Stimulated activated CD4-positive, alpha-beta T cell treated with anti-CD3 and anti-CD28 coated beads, Interleukin-1b, Interleukin-23, amount 100 ng/mL, for 1 hour (primary cell): ENCODE measurements at places on chromosomes 2 and 18.

DNA sequence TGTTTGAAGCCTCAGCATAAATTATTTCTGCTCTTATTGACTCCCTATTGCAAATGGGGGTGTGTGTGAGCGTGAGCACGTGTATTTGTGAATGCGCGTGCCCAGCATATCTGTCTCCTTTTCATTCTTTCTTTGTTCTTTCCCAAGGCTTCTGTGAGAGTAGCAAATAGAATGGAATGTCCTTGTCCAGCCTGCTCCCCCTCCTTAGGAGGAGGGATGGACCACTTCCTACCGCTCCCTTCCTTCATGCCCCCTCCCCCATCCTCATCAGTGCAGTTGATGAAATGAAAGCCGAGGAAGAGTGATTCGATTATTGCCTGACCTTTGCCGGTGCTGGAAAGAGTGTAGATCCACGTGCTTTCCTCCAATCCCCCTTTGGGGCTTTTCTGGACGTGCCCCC lies 102.0 kb downstream of the CPO start:
- DNase-seq: no peak

DNA sequence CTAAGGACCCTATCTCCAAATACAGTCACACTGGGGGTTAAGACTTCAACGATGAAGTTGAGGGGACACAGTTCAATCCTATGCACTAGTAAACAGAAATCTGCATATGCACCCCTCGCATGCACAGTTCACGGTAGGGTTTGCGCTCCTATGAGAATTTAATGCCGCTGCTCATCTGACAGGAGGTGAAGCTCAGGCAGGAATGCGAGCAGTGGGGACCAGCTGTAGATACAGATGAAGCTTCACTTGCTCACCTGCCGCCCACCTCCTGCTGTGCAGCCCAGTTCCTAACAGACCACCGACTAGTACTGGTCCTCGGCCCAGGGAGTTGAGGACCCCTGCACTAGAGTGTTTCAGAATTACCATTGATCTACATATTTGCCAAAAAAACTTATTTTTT lies 40.0 kb upstream of the FAHD2A start:
- DNase-seq: no peak

DNA sequence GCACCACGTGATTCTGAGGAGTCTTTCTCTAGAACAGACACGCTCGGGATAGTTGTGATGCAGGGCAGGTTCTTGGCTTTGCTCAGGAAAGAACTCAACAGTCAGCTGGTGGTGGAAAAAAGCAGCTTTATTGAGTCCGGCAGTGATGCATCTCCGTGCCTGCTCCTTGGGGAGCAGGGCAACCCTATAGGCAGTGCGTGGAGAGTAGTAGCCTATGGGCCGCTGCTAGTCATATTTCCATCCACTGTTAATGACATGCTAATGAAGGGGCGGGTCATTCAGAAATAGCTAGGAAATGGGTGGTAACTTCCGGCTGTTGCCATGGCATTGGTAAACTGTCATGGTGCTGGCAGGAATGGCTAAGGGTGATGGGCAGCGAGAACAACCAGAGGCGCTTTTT lies 11.6 kb upstream of the ACKR3 start:
- no peak for DNase-seq

- DNase-seq: no peak
These were observed 1.8 kb downstream of the ACVR1 start for GRCh38 chr2:157874348-157874747.

DNA sequence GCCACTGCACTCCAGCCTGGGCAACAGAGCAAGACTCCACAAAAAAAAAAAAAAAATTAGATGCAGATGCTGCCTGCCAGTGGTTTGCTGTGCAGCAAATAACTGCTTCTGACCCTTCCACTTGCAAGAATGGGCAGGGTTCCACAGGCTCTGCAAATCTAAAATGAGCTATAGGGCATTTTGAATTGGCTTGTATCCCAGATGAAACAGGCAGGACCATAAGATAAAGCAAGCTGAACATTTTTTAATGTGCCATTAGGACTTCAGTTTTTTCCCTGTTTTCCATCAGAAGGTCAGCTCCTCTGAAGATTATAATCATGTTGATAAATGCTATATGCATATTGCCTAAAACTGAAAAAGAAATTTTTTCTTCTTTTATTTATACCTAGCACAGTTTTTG lies 15.7 kb upstream of the FZD7 start:
- no peak for DNase-seq

DNA sequence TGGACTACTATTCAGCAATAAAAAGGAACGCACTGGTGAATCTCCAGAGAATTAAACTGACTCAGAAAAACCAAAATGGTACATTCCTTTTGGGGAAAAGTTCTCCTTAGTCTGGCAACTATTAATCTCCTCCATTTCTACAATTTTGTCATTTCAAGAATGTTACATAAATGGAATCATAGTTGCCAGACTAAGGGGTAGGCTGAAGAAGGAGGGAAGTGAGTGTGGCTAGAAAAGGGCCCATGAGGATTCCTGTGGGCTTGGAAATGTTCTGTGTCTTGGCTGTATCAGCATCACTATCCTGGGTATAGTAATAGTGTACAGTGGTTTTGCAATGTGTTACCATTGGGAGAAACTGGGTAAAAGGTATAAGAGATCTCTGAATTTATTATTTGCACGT lies 72.4 kb downstream of the ZAP70 start:
- DNase-seq: no peak

GRCh38 chr18:49849331-49850217 lies 36.2 kb upstream of the ACAA2 start:
- no peak for DNase-seq

GRCh38 chr2:5474716-5475115 lies 217.5 kb upstream of the SOX11 start:
- DNase-seq: no peak

- no peak for DNase-seq
These were observed 176.3 kb downstream of the ANKRD30B start for GRCh38 chr18:14924226-14924625.

GRCh38 chr2:192216336-192216735 lies 21.6 kb upstream of the TMEFF2 start:
- DNase-seq: no peak

DNA sequence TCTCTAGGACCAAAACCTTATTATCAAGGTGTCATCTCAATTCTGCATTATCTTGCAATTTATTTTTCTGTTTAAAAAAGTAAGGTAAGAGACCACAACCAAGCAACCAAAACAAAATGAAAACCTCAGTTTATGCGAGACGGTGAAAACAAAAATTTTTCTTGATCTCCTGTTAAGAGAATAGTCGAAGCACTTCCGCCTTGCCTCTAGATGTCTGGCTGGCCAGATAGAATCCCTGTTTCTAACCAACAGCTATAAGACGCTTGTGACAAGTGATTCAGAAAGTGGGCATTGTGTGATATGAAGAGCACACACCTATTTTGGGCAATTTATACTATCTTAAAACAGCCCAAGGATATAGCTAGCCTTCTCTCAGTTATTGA lies 51.2 kb downstream of the MGAT5 start:
- no peak for DNase-seq

GRCh38 chr18:25295624-25296138 lies 56.3 kb downstream of the ZNF521 start:
- no peak for DNase-seq

GRCh38 chr18:42583283-42583731 lies 532.2 kb downstream of the RIT2 start:
- DNase-seq: no peak

DNA sequence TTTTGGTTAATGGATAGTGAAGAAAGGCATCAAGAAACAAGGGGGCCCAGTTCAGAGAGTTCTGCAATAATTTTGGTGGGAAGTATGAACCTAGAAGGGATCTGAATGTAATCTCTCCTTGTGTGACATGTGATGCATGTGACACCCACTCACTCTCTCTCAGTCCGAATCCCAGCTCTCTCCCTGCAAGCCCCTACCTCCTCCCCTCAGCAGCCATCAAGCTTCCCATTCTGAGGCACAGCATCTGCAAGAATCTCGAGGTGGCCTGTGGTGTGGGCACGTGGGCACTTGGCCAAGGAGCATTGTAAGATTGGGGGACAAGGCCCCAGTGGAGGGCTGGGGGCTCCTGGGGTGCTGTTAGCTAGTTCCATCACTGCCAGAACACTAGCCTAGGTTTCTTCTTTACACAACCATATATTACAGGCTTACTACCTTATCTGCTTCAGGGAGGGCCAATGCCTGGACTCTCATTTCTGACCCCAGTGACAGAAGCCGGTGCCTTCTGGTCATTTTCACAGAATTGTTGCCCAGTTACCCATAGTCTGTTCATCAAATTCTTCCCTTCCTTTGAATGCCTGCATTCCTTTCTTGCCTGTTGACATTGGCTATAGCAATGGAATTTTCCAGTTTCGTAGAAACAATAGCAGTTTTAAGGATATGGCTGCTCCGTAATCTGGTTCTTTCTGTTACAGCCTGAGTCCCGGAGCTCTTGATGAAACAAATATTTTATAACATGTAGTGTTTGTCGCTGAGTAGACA lies 13.3 kb upstream of the LCLAT1 start:
- no peak for DNase-seq

- no peak for DNase-seq
These were observed 227.5 kb upstream of the SMAD2 start for GRCh38 chr18:48157956-48158355.

- no peak for DNase-seq
These were observed 567 bp downstream of the PCYOX1 start for GRCh38 chr2:70258532-70258875.

GRCh38 chr18:80026363-80026762 lies 7.9 kb upstream of the RBFA start:
- no peak for DNase-seq

DNA sequence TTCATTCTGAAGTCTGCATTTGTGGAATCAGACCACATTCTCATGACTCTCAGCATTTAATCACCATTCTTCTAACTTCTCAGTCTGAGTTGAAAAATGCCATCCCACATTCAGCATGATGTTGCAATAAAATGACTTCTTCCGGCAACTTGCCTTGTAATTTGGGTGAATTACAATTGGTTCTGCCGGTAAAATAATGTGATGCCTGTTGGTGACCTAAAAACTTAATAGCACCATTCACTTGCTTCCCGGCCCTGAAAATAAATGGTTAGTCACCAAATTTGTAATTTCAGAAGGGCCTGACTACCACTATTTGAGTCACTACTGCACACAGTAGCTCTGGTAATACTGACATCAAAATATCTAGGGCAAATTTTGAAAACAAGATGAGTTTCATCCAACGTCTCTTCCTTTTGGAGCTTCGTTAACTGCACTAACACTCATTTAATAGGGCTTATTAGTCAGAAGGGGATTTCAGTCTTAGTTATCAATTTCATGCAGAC lies 637.1 kb upstream of the CHAC2 start:
- no peak for DNase-seq

DNA sequence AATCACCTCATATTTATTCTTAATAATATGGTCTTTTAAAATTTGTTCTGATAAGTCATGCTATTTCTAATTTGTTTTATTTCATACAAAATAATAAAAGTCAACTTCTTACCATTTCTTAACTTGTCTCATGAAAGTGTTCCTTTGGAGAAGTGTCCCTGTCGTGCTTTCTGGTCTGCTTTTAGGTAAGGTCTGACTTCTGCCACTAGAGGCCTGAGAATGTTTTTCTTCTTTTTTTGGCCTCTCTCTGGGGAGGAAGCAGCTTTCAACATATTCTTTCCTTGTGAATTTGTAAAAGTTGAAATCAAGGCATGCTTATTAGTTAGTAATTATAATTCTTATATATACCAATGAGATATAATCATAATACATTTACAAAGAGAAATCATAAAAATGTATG lies 39.4 kb downstream of the MAP2 start:
- DNase-seq: no peak

GRCh38 chr18:2906704-2907549 lies 60.1 kb downstream of the EMILIN2 start:
- DNase-seq: no peak

DNA sequence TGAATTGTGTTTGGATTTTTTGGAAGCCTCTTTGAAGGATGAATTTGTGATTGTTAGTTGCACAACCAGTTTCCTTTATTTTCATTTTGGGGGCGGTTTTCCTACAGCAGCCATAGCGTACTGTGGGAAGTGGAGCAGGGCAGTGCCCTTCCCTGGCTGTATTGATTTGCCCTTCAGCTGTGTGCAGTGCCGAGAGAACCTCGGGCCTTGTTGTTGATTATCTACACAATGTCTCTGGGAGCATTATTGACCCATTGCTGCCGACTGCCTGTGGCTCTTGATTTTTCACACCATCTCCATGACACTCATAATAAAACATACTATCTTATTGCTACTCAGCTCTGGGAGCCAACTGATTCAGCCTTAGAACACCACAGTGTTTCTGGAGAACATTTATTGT lies 162.2 kb upstream of the BOD1L2 start:
- DNase-seq: no peak

- no peak for DNase-seq
These were observed 161.3 kb downstream of the HAUS1 start for GRCh38 chr18:46265196-46266156.

GRCh38 chr18:43396266-43396665 lies 119.0 kb upstream of the SYT4 start:
- DNase-seq: no peak

DNA sequence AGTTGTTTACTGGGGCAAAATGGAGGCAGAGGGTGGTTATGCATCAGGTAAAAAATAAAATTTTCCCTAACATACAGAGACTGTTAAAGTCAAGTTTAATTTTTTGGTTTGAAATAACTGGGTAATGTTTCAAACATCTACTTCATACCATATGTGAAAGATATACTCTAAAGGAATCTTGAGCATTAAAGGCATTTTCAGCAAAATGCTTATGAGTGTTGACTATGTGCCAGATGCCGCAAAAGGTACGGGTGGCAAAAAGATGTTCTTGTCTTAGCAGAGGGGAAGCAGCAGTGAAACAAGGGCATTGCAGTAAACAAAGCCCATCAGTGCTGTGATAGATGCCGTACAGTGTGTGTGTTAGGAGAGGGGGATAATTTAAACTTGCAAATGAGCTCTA lies 263.1 kb upstream of the ID2 start:
- no peak for DNase-seq

DNA sequence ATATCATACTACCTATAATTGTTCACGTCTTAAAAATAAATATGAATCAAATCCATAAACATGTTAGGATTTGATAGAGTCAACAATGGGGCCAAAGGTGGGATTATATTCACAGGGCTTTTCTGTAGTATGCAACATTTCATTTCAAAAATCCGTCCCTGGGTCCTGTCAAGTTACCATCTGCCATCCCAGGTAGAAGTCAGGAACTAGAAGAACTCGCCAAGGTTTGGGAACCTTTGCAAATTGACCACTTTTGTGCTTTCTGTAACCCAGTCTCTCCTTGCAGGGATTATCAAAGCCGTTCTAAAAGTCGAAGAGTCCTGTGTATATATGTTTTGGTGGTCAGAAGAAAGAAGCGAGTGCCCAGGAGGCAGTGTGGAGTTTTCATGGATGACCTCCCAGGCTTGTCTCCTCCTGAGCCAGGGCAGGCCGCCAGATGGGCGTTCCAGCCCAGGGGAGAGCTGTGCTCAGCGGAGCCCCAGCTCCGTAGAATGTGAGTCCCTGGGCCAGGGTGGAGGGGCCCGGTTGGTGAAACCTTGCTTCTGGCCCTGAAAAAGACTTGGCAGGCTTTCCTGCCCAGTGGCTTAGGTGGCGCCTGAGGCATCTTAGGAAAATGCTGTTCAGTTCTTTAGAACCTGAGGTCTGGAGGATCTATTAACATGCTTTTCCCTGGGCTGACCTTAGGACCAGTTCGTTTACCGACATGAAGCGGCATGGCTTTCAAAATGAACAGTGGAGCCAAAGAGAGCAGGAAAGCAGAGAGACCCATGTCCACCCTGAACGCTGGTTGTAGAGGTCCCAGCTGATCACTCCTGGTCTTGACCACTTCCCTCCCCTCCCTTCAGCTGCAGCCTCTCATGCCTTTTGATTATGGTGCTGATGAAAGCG lies 69.2 kb downstream of the LONRF2 start:
- DNase-seq: no peak

GRCh38 chr2:232860593-232861241 lies 9.3 kb upstream of the SNORC start:
- DNase-seq: no peak
